ENCODE measurements at places on chromosomes 7 and 10.

DNA sequence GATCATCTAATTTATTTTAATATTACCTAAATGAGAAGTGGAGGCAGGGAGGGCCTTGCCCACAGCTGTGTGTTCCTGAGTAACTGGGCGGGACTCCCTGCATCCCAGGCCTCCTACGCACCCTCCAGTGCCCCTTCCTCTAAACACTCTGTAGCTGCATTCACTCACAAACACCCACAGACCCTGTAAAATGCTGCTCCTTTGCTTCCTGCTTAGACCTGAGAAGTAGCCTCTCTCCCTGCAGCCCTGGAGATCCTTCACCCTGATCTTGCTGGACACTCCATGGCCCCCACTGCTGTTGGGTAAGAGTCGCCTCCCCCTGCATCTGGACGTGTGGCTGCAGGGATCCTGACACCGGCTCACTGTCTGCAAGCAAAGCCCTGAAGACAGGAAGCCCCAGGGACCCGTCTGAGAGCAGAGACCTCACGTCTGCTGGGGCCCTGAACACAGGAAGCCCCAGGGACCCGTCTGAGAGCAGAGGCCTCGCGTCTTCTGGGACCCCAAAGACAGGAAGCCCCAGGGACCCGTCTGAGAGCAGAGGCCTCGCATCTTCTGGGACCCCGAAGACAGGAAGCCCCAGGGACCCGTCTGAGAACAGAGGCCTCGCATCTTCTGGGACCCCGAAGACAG is 589.8 kb downstream of the DNAJB6 start:
- no peak for DNase-seq

- DNase-seq: peak; percentile 72
Observed at GRCh38 chr7:51033727-51034520, 251.2 kb upstream of the GRB10 start.

DNA sequence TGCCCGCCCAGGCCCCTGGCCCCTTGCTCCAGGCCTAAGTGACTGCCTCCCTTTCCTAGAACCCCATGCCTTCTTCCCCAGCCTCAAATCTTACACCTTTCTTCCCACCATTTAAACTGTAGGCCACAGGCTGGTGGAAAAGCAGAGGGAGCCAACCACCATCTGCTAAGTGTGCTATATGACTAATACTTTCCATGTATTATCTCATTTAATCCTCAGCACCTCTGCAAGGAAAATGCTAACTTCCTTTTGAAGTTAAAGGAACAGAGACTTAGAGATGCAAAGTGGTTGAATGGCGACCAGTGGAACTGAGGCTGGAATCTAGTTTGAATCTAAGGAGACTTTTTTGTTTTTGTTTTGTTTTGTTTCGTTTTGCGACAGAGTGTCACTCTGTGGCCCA is 17.8 kb upstream of the MTPAP start:
- no peak for DNase-seq

DNA sequence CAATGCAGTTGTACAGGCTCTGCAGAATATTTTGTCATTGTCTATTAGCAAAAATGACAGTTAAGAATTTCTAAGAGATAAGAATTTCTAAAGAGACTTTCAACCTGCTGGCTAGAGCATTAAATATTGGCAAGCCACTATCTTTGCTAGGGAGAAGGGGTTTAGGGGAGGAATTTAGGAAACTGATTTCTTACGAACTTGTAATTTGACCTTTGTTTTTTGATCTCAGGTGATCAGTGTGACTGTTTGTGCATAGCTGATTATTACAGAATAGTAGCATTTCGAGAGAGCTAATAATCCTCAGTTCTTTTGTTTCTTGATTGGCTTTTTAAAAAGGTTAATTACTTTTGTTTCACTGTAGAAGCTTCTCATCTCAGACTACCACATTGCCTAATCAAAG is 68.1 kb downstream of the ST7 start:
- no peak for DNase-seq
